Activated CD4-positive, alpha-beta T cell treated with anti-CD3 and anti-CD28 coated beads, Interleukin-2, amount 10 ng/mL, durations not matched to agents 7 days and 5 days (primary cell): ENCODE measurements at places on chromosomes 7 and 10. TPM values are rescaled to one million over a fixed set of nuclear protein-coding genes. Genes with fewer than 3 reads are reported as not detected.

LMOD2 gene
- total RNA-seq, result not detected

FAM107B gene
- total RNA-seq, result 180 TPM

MMP21 gene
- 0.10 TPM for total RNA-seq

SFRP5 gene
- total RNA-seq, result not detected

GPR26 gene
- total RNA-seq, result not detected

MRLN gene
- not detected for total RNA-seq

ELFN1 gene
- not detected for total RNA-seq

DNA sequence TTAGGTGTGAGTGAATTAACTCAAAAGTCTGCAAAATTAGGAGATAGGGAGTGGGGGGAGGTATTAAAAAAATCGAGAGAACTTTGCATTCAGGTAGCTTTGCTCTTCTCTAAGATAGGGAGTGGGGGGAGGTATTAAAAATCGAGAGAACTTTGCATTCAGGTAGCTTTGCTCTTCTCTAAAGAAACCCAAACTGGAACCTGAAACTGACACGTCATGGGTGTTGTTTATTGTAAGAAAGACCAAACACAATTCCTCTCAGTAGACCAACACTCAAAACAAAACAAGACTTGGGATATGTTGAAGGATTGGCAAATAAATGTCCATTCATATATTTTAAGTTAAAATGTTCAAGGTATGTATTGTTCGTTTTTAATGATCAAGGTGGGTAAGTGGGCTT is 87.9 kb downstream of the KIAA1549 start:
- H3K27ac ChIP-seq, result no peak overlapping the region
- DNase-seq, result no peak
- H3K4me1 ChIP-seq, result peaks cover 15% of the 10 kb centered on the region
- no peak overlapping the region for H3K4me3 ChIP-seq
- H3K27me3 ChIP-seq, result peaks cover 23% of the 10 kb centered on the region
- no peaks in the 10 kb centered on the region for H3K36me3 ChIP-seq

DNA sequence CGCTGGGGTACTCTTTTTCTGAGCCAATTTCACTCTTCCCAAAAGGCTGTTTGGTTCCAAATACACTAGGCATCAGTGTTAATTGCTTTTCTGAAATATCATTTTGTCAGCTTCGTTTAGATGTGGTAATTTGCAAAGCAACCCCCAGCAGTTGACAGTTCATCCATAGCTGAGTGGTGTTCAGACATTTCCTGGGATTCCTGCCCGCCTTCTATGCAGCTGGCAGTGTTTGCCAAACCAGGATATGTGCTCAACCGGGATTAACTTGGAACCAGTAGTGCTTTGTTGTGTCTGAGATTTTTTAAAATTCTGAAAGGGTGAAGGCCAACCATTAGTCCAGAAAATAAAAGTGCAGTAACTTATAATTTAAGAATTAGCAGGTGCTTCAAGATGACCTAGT is 25.2 kb upstream of the MKLN1 start:
- no peaks in the 10 kb centered on the region for H3K27me3 ChIP-seq
- no peak overlapping the region for H3K27ac ChIP-seq
- no peak for DNase-seq
- H3K4me3 ChIP-seq, result no peak overlapping the region
- H3K4me1 ChIP-seq, result no peaks in the 10 kb centered on the region

DNA sequence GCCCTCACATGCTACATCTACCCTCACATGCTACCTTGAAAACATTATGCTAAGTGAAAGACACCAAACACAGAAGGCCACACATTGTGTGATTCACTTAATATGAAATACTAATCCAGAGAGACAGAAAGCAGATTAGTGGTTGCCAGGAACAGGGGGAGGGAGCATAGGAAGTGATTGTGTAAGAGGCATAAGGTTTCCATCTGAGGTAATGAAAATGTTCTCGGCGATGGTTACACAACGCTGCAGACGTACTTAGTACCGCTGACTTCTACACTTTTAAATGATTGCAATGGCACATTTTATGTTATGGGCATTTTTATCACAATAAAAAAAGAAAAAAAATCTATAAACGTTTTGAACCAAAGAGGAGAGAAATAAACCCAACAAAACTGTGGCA is 742.3 kb downstream of the TYW1 start:
- no peak for DNase-seq
- H3K27ac ChIP-seq, result no peak overlapping the region
- no peak overlapping the region for H3K4me3 ChIP-seq
- H3K27me3 ChIP-seq, result no peaks in the 10 kb centered on the region
- no peaks in the 10 kb centered on the region for H3K36me3 ChIP-seq

DNA sequence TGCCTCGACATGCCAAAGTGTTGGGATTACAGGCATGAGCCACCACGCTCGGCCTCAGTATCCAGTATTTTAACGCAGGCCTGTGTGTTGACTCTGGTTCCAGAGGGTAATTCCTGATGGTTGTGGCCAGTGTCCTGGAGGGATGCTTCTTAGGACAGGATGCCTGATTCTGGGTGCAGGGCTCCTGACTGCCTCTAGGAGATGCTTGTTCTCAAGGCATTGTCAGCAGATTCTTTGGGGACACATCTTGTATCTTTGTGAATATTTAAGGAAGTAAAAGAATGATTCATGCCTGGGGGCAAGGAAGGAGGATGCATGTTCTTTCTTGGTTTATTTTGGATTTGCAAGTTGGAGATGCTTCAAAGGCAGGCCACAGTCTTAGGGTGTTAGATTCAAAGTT is 2.2 kb downstream of the ZDHHC4 start:
- no peaks in the 10 kb centered on the region for H3K27me3 ChIP-seq
- H3K27ac ChIP-seq, result peak overlapping the region; percentile 56
- peak overlapping the region; percentile 84 for H3K4me3 ChIP-seq
- peaks cover 38% of the 10 kb centered on the region for H3K4me1 ChIP-seq
- no peak for DNase-seq

- no peaks in the 10 kb centered on the region for H3K4me1 ChIP-seq
- no peaks in the 10 kb centered on the region for H3K27me3 ChIP-seq
- H3K36me3 ChIP-seq, result no peaks in the 10 kb centered on the region
- no peak overlapping the region for H3K4me3 ChIP-seq
Measured at GRCh38 chr10:20686015-20686635, 211.0 kb downstream of the NEBL start.

- H3K27me3 ChIP-seq, result peaks cover 12% of the 10 kb centered on the region
- no peak for DNase-seq
- no peak overlapping the region for H3K4me3 ChIP-seq
- no peak overlapping the region for H3K27ac ChIP-seq
Measured at GRCh38 chr7:107850216-107850615, 40.8 kb upstream of the DLD start.
